Pulmonary artery endothelial cell (primary cell): ENCODE measurements at places on chromosomes 16 and 17. TPM values are rescaled to one million over a fixed set of nuclear protein-coding genes. Genes with fewer than 3 reads are reported as not detected.
A peak's percentile ranks its signal among the peaks of the same experiment; 100 is the strongest.

GRCh38 chr17:20086416-20087076 is 77.4 kb downstream of the SPECC1 start:
- DNase-seq: no peak

DNA sequence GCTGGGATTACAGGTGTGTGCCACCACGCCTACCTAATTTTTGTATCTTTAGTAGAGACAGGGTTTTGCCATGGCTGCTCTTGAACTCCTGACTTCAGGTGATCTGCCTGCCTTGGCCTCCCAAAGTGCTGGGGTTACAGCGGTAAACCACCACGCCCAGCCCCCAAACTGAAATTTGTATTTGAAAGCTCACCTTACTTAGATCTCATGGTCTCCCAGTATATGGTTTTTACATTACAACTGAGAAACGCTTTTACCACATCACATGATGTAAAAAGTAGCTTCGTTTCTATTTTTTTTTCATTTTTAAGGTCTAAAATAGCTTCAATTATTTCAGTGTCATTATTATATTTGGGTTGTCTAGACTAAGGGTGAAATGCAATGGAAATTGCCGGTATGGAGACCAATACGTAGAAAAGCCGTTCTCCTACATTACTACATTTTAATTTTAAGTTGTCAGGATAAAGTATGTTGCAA is 93.3 kb downstream of the BCAS3 start:
- DNase-seq: no peak

DNA sequence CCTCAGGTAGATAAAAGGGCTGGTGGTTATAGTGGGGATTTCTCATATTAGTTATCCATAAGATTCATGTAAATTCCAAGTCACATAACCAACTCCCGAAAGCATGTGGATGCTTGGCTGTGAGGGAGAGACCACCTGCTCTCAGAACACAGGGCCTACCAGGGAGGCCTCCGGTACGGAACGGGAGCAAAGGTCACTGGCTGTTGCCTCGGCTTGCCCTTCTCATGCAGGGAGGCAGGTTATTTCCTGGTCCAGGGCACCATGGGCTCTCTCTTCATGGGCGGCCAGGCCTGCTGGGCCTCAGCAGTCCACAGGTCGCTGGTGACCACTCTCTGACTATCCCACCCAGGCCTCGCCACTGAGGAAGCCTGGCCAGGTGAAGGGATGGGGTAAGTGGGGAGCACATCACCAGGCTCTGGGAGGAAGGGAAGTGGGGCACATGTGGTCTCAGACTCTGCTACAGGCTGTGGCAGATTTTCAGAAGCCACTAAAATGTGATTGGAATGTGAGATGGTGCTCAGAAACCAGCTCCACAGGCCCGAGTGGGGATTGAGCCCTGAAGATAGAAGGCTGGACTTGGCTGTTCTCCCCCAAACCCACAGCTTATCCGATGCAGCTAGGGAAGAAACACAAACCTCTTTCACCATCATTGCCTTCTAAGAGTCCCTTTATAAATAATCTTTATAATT is 45.4 kb downstream of the HNF1B start:
- no peak for DNase-seq

DNA sequence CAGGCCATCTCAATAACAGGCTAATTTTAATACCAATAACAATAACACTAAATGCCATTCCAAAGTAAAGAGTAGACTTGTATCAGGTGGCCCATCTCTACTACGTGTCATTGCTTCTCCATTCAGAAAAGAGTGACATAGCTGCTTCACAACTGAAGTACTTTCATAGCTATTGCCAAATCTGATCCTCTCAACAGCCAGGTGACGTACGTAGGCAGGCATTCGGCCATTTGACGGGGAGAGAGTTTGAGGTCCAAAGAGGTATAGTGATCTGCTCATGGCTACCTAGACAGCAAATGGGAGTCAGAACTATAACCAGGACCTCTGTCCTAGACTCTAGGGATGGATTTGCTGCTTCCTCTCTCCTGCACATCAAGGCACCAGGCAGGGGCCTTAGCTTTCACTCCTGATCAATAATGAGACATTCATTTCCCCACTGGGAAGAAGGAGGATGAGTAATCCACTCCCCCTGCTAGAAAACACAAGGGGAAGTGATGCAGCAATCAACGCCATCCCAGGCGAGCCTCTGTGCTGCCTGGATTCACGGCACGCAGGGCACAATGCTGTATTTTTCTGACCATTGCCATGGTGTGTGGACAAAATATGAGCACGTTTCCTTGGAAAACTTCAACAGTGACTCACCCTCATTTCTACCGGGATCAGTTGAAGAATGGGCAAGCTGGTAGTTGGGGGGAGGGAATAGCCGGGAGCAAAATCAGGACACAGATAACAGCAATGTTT is 80.9 kb downstream of the SPACA3 start:
- no peak for DNase-seq

Gene RGS9
- total RNA-seq: 1.1 and 1.2 TPM in 2 replicates

DNA sequence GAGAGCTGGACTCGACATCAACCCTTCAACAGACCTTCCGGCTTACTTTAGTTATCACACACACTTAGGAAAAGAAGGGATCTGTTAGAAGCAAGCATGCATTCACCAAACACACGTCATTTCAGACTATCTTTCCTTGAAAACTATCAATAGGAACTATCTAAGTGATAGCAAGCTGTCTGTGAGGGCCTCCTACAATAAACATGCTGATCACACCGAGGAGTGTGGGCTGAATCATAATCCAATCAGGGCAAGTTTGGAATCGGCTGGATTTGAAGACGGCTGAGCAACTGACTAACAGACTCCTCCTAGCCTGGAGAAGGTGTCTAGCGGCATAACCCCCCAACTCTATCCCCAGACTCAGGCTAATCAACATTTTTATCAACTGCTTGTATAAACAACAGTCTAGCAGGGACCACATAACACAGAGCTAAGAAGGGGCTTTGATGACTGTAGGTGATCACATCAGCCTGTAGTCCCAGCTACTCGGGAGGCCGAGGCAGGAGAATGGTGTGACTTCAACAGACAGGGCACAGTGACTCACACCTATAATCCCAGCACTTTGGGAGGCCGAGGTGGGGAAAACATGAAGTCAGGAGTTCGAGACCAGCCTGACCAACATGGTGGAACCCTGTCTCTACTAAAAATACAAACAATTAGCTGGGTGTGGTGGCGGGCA is 14.1 kb downstream of the NXN start:
- no peak for DNase-seq

GRCh38 chr16:19499481-19499880 is 22.4 kb downstream of the GDE1 start:
- no peak for DNase-seq

Gene TRAF4
- 28.2 and 32.8 TPM in 2 replicates for total RNA-seq

- DNase-seq: no peak
Measured at GRCh38 chr16:54447576-54448440, 161.2 kb upstream of the IRX3 start.

Gene LHX1
- total RNA-seq: not detected in 2 replicates

Gene KLHL10
- total RNA-seq: not detected in 2 replicates

- no peak for DNase-seq
Measured at GRCh38 chr17:59601130-59601529, 18.6 kb upstream of the CLTC start.

Gene HAS3
- total RNA-seq: 1.1 and 4.1 TPM in 2 replicates

DNA sequence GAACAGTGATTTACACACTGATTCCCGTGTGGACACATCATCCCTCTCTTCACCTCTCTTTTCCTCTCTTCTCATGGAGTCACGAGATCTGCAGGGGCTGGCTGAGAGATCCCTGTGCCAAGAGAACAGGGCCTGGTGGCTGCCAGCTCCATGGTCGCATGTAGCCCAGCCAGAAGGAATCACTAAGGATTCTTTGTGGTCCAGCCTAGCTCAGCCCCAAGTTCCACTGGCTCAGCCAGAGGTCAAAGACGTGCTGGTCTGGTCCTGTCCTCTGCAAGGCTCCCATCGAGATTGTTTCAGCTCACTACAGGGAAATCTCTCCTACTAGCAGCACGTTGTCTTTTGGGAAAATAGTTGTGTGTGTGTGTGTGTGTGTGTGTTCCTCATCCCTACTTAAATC is 66.4 kb downstream of the NDEL1 start:
- no peak for DNase-seq

DNA sequence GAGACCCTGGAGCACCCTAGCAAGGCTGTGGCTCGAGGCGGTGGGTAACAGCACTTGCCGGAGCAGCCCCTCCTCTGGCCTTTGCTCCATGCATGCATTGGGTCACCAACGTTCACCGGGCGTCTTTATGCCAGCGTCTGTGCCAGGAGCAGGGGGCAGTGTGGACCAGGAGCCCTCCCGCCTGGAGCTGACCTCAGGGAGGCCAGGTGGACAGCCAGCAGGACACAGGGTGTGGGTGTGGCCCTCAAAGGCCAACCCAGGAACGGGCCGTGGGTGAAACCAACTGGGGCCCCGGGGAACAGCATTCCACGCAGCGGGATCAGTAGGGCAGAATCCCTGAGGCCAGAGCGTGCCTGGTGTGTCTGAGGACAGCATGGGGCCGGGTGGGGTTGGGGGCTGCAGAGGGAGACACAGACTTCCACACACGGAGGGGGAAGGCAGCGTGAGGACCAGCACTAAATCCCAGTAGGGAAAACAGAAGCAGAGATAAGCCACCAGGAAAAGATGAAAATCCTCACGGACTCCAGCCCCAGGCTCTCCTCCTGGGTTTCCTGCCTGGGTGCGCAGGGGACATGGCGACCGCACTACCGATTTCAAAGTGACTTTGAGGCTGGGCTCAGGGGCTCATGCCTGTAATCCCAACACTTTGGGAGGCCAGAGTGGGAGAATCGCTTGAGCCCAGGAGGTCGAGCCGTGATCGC is 2.9 kb upstream of the CD7 start:
- no peak for DNase-seq

- DNase-seq: no peak
Measured at GRCh38 chr17:15271741-15272140, 6.6 kb upstream of the PMP22 start.

Gene RASL10B
- 0.20 and 0.49 TPM in 2 replicates for total RNA-seq

GRCh38 chr16:85711982-85712587 is 23.3 kb upstream of the GINS2 start:
- DNase-seq: no peak

DNA sequence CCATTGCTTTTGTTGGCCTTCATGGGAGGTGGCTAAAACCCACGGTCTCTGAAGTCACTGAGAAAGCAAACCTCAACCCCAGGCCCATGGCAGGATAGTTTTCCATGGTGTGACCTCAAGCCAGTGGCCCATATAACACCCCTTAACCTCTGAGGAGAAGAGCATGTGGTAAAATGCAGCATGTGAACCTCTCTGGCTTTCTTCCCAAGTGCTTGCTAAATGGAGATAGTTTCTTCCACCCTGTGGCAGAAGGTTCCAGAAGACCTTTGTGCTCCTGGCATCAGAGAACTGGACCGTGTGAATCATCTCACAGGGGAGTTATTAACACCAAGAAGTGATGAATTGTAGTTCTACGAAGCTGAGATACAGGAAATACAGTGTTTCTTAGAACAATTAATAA is 47.3 kb downstream of the MYOCD start:
- DNase-seq: no peak

- DNase-seq: no peak
Measured at GRCh38 chr17:58232707-58233156, 5.7 kb upstream of the LPO start.

Gene PAQR4
- 15.9 and 16.2 TPM in 2 replicates for total RNA-seq

DNA sequence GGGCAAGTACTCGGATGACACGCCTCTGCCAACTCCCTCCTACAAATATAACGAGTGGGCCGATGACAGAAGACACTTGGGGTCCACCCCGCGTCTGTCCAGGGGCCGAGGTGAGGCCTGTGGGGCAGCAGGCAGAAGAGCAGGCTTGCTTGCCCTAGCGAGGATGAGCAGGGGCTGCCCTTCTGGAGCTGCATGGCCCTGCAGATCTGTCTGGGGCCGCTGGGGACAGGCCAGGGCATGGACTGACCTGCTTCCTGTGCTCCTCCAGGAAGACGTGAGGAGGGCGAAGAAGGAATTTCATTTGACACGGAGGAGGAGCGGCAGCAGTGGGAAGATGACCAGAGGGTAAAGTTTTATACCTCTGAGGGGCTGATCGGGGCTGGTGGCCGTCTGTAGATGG is 5.3 kb downstream of the DHX38 start:
- DNase-seq: no peak

DNA sequence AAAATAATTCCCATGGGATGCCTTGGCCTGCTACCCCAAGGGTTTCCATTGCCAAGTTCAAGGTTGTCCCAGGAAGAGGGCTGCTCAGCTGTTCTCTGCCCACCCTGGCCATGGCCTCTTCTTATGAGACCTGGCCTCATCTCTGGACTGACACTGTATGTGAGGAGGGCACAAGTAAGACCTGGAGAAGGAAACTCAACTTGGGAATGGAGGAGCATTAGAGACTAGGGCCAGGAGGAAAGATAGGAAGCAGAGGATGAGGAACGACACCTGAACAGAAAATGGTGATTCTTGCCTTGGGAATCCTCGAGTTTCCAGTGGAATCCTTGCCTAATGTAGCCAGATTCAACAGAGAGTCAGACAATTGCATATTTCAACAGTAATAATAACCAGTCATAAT is 24.6 kb upstream of the GOSR2 start:
- DNase-seq: no peak

Gene ZNF385C
- not detected in 2 replicates for total RNA-seq

- peak; percentile 45 for DNase-seq
Measured at GRCh38 chr16:58409316-58409973, 17.2 kb downstream of the GINS3 start.

DNA sequence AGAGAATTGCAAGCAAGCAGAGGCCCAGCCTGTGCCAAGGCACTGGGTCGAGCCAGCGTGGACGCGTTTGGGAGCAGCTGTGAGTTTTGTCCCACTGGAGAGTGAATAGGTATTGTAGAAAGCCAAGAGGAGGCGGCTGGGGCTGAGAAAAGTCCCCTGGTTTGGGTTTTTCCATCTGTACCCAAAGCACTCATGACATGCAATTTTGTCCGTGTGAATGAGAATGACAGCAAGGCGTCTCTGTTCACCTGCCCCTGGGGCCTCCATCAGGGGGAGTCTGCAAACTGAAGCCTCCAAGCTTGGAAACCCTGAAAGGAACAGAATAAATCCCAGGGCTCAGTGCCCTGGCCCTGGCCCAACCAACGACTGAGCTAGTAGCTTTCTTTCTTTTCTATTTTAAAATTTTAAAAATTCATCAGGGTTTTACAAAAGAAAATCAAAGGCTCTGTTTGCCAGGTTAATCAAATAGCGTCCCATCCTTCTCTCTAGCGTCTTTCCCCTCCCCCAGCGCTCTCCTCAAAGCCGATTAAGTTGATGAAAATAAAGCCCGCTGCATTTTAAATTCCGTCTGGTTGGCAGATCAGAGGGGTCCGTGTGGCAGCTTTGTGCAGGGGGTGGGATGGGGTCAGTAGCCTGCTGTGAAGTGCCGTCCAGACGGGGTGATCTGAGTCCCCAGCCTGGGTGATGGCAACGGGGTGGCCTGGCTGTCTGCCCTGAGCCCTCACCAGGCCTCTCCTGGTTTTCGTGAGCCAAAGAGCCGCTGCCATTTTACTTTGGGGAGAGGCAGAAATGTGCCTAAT is 171.0 kb downstream of the KATNIP start:
- DNase-seq: no peak

- no peak for DNase-seq
Measured at GRCh38 chr17:6456914-6457687, 12.8 kb downstream of the PIMREG start.
